Osteocyte (in vitro differentiated cells): ENCODE measurements at places on chromosomes 7 and 10.
A peak's percentile ranks its signal among the peaks of the same experiment; 100 is the strongest.

DNA sequence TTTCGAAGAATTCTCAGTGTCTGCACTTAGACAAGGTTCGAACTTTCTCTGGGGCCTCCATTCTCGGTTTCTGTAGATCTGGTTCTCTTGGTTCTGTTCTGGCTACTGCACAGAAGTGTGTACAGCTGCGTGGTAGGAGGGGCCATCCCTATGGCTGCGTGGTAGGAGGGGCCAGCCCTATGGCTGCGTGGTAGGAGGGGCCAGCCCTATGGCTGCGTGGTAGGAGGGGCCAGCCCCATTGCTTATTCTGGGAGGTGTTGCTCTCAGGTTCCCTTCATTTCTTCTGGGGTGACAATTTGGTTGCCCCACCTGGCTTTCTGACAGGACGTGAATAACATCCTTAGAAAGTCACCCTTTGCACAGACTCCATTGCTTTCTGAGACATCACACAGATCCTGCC lies 65.2 kb upstream of the CHST15 start:
- no peak for DNase-seq

- DNase-seq = no peak
These were observed 53.5 kb downstream of the EPDR1 start for GRCh38 chr7:37973915-37974314.

DNA sequence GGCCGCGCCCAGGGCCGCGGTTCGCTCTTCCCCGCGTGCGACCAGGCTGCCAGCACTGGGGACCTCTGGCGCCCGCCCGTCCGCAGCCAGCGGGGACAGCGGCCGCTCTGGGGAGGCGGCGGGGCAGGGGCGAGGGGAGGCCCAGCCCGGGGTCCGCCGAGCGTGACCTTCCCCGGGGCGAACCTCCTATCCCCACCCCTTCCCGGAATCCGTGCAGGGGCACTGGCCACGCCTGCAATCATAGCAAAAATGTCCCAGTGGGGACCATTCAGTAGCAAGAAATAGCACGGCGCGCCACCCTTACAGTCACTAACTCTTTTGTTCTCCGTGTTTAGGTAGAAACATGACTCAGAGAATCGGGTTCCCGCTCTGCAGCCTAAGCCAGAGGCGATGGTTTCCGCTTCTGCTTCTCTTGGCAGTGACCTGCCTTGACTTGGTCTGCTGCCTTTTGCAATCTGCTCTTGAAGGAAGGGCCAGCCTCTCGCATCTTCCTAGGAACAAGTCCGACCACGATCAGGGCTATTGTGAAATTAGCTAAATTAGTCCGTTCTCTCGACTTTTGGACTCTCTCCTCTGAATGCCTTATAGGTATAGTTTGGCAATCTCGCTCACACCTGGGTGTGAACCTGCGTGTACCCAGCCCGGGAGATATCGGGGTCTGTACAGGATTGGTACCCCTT lies 79.3 kb upstream of the ACBD5 start:
- no peak for DNase-seq

DNA sequence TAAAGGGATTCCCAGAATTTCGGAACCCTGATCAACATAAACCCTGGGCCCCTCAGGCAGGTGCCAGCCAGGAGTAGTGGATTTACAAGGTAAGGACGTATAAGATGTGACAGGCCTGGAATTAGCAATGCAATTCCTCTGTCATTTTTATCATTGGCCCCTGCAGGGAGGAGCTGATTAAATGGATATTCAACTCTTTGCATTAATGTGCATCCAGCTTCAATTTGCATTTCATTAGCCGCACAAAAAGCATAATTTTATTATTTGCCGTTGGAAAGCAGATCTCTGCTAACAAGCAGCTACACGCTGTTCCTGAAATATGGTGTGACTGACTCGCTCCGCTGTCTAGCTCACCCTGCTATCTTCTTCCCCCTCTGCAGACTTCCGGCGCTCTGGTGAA lies 195.8 kb downstream of the RPS24 start:
- no peak for DNase-seq

DNA sequence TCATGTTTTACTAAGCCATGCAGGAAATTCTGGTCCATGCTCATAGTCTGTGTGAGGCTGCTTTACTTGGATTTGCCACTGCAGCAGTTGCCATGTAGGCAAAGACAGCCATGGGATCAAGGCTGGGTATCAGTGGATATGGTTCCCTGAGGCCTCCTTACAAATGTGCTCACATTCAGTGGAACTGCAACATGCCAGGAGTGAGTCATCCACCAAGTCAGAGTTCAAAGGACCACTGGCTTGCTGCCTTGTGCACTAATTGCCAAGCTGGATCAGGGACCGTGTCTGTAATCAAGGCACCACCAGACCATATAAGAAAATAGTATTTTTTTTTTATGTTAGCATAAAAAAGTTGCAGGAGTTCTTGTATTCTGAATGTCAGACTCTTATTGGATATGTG lies 101.0 kb downstream of the CDCA7L start:
- no peak for DNase-seq

- DNase-seq = peak; percentile 13
These were observed 161.6 kb downstream of the BAMBI start for GRCh38 chr10:28838908-28839307.

GRCh38 chr7:135837675-135838074 lies 89.1 kb upstream of the FAM180A start:
- DNase-seq = no peak

DNA sequence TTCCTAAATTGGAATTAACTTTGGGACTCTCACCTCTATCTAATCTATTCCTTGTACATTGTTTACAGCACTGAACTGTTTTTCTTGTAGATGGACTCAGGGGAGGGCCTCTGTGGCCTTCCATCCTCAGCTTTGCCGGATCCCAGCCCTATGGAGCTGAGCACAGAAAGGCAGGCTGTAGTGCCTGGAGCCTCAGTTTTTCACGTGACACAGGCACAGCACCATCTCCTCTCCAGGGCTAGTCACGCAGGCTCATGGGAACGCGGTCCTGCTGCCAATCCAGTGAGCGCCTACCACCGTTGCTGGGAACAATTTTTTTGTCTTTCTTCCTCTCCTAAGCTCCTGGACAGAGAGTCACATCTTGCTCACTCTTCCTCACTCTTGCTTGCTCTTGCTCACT lies 75.6 kb upstream of the DDC start:
- DNase-seq = no peak
